ENCODE measurements at places on chromosomes 13 and 19.

DNA sequence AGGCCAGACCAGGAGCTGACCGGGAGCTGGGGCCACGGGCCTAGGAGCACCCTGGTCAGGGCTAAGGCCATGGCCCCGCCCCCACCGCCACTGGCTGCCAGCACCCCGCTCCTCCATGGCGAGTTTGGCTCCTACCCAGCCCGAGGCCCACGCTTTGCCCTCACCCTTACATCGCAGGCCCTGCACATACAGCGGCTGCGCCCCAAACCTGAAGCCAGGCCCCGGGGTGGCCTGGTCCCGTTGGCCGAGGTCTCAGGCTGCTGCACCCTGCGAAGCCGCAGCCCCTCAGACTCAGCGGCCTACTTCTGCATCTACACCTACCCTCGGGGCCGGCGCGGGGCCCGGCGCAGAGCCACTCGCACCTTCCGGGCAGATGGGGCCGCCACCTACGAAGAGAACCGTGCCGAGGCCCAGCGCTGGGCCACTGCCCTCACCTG, 6.6 kb downstream of the SPHK2 start:
- DNase-seq: no peak

GRCh38 chr13:49503951-49504350, 8.2 kb downstream of the PHF11 start:
- DNase-seq: peak; percentile 34

GRCh38 chr13:32823597-32823996, 192.6 kb upstream of the KL start:
- DNase-seq: no peak

DNA sequence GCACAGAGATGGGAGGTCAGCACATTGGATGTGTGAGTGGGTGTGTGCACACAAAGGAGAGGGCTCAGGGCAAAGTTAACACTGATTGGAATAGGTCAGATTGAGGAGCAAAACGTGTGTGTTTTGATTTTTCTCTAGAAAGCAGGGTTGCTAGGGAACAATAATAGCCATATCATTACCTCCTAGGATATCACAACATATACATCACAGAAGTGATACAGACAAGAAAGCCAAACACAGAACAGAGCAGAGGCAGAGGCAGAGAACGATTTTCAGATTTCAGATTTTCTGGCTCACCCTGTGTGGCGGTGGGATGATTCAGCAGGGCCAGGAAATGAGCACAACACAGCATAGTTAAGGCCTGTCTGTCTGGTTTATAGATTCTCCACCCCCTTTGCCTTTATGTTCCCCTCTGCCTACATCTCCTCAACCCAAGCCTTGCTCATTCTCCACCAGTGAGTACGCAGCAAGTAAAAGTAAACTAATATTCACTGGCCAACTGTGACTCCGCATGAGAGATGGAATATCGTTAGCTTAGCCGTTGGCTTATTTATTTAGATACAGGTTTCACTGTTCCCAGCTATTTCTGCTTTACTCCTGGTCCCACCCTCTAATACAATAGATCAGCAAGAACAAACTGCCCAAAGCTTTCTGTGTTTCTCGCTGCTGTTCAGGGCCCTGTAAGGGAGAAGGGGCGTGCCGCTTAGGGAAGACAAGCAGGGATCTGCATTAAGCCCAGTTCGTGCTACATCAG, 182.7 kb upstream of the TSC22D1 start:
- DNase-seq: peak; percentile 92

DNA sequence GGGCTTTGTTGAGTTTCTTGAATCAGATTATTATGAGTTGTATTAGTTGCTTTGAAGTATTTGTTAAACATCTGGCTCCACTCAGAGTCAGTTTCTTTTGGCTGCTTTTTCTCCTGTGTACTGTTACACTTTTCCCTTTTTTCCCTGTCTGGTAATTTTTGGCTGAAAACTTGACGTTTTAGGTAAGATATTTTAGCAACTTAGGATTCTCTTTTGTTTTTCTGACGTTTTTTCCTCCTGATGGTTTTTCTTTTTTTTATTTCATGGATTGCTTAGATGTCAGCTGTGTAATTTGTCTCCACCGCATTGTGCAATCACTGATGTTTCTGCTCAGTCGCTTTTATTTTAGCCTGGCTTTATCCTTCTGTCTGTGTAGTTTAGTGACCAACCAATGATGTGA, 20.7 kb downstream of the RFC3 start:
- DNase-seq: peak; percentile 54

DNA sequence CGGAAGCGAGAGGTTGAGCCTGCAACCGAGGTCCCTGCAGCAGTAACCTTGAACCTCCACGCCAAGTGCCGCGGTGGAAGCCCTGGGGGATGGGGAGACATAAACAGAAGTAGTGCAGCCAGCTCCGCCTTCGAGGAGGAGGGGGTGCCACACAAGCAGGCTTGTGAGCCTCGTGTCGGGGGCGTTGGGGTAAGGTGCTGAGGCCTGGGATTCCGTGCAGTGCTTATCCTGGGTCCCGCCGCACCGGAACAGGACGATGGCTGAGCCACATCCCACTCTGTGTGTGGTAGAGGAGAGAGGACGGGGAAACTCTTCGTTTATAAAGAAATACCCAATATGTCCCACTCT, 51.0 kb downstream of the SOX1 start:
- DNase-seq: no peak

DNA sequence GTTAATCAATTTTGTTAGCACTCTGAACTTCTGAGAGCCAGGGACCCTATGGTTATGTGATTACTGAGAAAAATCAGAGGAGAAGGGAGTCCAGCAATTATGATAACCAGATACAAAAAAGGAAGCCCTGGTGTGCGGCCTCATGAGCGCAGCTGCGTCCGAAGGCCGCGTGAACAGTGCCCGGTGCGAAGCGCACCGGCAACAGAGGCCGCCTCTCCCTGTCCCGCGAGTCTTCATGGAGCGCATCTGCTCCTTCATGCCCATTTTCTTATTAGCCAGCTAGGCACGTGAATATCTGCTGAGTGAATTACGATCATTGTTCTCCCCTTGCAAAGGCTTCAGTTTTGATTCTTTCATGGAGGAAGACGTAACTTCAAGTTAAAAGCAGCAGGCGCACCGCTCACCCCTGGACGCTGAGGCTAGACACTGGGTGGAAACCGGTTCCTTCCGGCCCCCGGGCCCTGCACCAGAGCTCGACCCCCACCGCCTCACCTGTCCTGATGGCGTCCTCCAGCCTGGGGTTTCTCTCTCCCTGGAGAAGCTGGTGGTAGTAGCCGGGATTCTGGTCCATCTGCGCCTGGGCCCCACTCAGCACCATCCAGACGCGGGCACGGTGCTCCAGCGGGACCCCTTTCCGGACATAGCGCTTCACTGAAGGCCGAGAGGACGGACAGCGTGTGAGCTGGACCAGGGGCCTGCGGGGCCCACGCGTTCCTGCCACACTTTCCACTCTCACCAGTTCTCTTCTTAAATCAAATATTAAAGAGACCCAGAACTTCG, 8.9 kb downstream of the GRTP1 start:
- DNase-seq: no peak

Data from choroid plexus epithelial cell (primary cell).